Left renal cortex interstitium (tissue), 4 donors: ENCODE measurements at places on chromosomes 3 and 15.

GRCh38 chr3:35919160-35919559, 279.8 kb downstream of the ARPP21 start:
- no peak for DNase-seq

DNA sequence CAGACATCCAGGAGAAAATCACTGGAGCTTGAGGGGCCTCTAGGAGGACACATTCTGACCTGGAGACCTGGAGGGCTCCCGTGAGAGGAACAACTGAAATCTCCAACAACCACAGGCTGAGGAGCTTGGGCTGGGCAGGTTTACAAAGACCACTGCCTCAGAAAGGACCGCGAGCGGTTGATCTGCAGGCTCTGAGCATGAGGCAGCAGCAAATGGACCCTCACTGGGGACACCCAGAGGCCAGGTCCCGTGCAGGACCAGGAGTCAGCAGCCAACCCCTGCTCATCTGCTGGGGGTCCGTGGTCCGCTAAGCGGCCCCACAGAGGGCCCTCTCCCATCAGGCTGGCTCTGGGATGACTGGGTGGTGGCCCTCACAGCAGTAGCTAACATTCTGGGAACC, 10.5 kb upstream of the EPHB3 start:
- no peak for DNase-seq

GRCh38 chr3:14538451-14539088, 1.6 kb downstream of the GRIP2 start:
- no peak for DNase-seq

GRCh38 chr3:56702490-56703315, 19.6 kb upstream of the TASOR start:
- DNase-seq, result peak; percentile 65

DNA sequence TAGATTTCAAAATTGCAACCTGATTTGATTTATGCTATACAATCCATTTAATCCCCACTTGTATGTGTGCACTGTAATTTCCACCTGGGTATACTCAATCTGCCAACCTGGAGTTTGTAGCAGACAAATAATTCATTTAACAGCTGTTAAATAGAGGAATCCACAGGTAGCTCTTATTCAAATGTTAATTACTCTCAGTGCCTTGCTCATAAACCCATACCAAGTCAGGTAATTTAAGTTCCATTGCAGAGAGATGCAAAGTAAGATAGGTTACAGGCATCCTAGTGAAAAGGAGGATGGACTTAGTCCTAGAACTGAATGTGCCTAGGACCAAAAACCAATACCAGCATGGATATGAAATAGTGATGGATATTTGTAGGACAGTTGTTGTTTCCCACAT, 674.2 kb downstream of the TBL1XR1 start:
- no peak for DNase-seq

DNA sequence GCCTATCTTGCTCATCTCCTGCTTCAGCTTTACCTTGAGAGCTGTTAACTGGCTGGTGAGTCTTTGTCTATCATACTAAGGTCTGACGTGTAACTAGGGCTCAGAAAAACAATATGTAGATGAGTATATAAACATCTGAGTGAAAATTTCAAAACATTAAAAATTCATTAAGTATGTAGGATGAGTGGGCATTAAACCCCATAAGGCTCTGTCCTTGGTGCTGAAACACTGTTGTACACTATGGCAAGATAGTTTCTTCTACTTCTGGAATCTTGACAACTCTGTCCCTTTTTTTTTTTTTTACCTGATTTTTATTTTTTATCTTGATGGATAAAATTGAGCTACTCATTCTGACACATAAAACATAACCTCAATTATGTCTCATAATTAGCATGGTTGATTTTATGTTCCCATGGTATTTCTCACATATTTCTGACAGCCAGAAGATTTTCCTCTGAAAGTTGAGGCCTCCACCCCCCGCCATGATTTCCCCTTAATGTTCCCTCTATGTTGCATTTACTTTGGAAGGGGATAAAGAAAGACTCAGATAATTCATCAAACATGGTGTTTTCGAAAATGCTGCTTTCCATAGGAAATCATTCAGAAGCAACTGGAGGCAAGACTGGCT, 54.3 kb downstream of the DGKG start:
- peak; percentile 60 for DNase-seq

GRCh38 chr3:99536555-99537314, 101.7 kb upstream of the COL8A1 start:
- no peak for DNase-seq

GRCh38 chr15:45665261-45665660, 30.4 kb downstream of the SQOR start:
- DNase-seq, result no peak

DNA sequence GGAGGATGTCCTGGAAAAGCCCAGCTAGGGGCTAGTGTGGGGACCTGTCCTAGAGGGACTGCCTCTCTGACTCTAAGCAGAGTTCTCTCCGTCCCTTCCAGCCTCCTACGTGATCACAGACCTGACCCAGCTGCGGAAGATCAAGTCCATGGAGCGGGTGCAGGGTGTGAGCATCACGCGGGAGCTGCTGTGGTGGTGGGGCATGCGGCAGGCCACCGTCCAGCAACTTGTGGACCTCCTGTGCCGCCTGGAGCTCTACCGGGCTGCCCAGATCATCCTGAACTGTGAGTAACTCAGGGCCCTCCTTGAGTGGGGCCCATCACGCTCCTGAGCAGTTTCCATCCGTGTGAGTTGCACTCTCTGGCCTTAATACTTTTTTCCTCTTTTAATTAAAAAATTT, 13.0 kb downstream of the IRAK2 start:
- no peak for DNase-seq

- no peak for DNase-seq
Measured at GRCh38 chr15:57961919-57962318, 103.6 kb downstream of the ALDH1A2 start.

GRCh38 chr15:25424073-25424472, 14.8 kb downstream of the UBE3A start:
- DNase-seq, result no peak

DNA sequence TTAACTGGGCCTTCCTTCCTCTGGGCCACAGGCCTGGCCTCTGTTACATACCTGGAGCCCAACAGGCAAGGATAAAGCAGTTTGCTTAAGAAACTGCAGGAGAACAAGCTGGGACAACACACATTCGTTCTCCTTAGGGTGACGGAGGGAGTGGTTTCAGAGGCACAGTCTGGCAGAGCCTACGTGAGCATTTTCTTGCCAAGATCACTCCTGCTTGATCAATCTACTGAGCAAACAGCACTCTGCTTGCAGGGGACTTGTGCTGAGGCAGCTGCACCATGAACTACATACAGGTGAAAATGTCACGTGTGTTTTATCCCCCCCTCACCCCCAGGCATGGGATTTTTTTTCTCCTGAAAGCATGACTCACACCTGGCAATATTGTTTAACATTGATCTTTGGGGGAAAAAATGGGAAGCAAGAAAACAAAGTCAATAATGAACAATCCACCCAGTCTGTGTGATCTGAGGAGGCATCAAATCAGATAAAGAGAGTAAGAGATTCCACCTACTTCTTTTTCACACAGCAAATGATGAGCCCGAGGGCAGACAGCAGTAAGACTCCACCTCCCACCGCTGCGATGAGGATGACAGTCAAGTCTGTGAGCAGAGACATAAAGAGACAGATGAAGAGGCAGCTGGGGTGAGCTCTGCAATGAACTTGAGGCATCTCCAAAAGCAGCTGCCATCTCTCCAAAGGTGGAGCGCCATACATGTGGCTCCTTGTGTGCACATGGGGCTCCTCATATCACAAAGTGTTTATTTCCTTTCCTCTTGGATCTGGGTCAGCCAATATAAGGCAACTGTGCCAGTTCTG, 57.4 kb downstream of the CDCP1 start:
- no peak for DNase-seq

DNA sequence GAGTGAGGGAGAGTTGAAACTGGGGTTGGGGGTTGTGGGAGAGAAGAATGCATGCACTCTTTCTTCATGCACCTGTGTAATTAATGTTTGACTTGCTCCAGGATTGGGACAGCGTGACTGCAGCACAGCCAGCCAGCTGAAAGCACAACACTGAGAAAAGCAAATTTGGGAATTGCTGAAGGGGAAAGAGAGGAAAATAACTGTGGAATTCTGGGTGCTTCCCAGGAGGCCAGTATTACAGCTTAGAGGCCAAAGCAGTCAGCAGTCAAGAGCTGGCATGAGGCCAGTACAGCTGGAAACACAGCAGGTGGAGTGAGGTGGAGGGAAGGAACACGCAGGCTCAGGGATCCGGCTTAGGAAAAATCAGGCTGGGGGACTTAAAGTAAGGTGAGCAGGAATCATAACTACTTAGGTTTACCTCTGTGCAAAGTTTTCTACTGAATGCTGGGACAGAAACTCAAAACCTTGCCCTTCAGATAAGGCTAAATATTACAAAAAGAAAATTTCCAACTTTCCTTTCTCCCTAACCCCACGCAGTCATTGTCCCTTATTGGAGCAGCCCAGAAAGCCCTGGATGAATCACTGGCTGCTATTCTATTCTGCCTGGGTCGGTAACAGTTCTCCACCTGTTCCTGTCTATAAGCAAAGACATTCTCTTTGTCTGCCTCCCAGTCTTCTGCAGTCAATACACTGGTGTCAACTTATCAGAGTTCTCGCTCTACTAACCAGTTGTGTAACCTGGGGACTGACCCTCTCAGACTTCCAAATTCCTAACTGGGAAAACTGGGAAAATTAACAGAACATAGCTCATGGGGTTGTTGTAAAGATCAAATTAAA, 167.2 kb downstream of the MAGI1 start:
- peak; percentile 75 for DNase-seq

DNA sequence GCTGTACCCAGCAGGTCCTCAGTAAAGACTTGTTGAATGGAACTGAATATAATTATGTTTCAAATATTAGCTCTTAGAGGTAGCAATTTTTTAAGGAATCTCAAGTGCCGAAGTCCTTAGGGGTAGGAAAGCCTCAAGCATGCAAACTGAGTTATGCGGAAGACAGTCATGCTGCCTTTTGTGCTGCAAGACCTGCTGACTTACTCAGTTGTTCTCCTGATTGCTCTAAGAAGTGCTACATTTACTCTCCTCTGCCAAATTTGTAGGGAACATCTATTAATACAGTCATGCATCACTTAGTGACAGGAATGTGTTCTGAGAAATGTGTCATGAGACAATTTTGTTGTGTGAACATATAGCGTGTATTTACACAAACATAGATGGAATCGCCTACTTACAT, 325.6 kb upstream of the AZI2 start:
- DNase-seq, result no peak

GRCh38 chr3:11641316-11641682, 2.4 kb downstream of the VGLL4 start:
- no peak for DNase-seq

DNA sequence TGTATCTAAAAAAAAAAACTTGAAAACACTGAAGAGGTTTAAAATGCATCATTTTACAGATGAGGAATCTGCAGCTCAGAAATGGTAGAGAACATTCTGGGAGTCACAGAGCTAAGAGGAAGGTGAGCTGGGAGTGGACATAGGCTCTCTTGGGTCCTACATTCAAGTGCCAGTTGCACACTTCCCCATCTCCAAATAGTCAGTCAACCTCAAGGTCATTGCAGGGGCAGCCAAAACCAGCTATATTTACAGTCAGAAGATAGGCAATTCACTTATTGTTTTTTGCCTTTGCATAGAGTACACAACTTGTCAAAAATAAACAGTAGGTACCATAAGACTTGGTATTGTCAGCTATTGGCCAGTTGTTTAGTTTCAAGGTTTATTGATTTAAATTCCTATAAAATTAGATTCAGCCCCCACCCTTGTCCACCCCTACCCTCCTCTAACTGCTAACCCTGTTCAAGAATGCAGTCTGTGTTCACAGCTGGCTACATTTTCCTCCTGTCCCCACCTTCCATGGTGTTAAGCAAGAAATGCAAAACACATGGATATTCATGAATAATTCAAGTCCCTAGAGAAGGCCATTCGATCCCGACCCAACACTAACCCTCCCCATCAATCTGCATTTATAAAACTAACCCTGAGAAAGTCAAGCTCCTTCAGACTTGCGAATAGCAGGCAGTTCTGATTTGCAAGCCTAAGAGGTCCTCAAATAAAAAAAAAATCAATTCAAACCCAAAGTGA, 567.0 kb upstream of the MCTP2 start:
- DNase-seq, result no peak

- no peak for DNase-seq
Measured at GRCh38 chr15:60720086-60720485, 241.1 kb upstream of the ICE2 start.

DNA sequence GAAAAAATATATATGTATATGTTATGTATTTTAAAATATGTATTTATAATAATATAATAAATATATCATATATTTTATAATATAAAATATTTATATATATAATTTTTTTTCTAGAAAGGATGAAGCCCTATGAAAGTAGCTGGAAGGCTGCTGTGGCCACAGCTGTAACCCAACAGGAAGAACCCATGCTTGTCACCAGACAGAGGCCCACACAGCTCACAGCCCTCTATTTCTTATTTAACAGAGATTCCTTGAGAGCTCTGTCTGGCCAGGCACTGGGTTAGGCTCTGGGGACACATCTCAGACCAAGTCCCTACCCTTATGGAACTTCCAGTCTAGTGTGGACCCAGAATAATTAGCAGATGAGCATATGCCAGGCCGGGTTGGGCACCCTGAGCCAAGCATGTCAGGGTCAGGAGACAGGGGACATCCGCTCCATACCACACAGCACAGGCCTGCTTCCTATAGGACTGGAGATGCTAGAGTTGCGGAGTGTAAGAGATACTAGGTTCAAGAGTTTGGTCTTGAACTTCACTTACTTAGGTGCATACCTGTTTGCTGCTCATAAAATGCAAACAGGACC, 20.5 kb downstream of the MGLL start:
- no peak for DNase-seq

- DNase-seq, result no peak
Measured at GRCh38 chr3:168124791-168125190, 29.1 kb upstream of the GOLIM4 start.

GRCh38 chr15:78212008-78212407, 22.4 kb downstream of the ACSBG1 start:
- DNase-seq, result no peak

DNA sequence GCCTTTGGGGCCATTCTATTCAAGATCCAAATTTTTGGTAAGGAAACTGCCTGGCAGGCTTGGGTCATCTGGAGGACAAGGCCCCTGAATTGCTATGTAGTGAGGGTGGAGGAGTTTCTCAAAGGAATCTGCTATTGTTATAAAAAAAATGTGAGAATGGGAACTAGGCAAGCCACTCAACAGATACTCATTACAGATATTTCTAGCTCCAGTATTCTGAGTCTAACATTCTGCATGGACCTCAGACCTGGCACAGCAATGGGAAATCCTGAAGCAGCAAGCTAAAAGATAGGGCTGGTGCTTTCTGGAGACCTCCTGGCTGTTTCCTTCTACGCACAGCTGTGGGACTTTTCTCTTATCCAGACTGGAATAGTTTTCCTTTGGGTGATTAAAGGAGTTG, 430.7 kb upstream of the RBMS3 start:
- DNase-seq, result no peak

GRCh38 chr3:46693892-46694226, 380 bp upstream of the ALS2CL start:
- DNase-seq, result no peak

GRCh38 chr3:150033721-150034120, 63.0 kb upstream of the PFN2 start:
- no peak for DNase-seq

DNA sequence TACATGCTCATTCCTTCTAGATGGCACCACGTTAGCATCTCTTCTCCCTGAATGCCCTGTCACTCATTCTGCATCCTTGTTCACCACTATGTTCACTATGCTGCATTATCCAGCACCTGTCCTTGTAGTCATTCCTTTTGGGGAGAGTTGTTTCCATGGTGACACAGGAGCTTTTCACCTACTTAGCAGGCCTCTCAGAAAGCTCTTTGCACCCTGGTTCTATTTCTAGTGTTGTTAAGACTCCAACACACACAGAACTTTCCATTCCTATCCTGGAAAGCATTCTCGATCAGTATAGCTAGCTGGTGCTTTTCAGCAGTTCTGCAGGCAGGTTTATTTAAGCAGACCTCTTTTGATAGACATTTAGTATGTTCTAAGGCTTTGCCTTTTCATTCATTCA, 6.7 kb upstream of the RPL14 start:
- no peak for DNase-seq
